ENCODE measurements at places on chromosomes 6 and 20.

GRCh38 chr6:133326584-133326983 lies 85.4 kb downstream of the EYA4 start:
- DNase-seq, result no peak

DNA sequence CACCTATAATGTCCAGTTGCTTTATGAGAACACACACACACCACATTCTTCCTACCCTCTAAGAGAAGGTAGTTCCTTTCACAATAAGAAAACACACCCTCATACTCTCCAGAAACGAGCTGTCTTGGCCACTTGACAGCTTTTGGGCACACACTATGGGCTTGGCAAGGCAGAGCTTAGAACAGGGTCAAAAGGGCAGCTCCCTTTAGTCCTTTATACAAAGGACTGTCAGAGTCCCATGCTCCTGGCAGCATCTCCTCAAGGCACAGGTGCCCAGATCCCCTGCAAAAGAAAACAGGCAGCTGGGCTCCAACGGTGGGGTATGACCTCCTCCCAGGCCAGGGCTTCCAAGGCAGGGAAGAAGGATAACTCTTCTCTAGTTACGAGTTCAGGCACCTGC lies 4.9 kb upstream of the LYRM2 start:
- DNase-seq, result no peak

DNA sequence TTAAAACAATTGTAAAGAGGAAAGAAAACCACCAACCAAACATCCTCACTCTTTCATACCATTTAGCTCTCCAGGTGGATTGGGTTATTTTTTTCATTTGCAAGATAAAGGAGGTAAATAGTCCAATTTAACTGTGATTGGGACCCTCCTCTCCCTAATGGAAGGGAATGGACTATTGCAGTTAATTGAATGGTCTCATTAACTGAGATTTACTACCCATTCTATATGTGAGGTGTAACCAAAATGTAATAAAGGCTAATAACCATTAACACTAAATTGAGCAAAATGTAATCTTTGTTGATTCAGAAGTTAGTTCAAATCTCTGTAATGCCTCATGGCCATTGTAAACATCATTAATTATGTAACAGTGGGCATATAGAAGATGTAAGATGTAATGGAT lies 105.0 kb downstream of the KLHL32 start:
- DNase-seq, result no peak

- DNase-seq, result no peak
Observed at GRCh38 chr20:35571555-35571954, 29.7 kb downstream of the ERGIC3 start.

- DNase-seq, result no peak
Observed at GRCh38 chr6:46979206-46979605, 57.5 kb upstream of the ADGRF5 start.

- DNase-seq, result no peak
Observed at GRCh38 chr6:9292975-9293374, 857.6 kb upstream of the SLC35B3 start.

GRCh38 chr6:50992232-50992631 lies 173.6 kb downstream of the TFAP2B start:
- DNase-seq, result no peak

DNA sequence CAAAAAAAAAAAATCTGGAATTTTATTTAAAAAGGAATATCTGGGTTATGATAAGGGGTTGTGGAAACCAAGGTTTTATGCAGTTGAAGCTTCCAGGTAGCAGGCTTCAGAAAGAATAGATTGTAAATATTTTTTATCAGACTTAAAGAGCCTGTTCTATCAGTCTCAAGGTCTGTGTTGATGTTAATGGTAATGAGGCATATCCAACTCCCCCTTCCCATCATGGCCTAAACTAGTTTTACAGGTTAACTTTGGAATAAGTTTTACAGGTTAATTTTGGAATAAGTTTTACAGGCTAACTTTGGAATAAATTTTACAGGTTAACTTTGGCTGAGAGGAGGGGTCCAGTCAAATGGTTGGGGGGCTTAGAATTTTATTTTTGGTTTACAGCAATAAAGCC lies 92.4 kb downstream of the CD24 start:
- DNase-seq, result no peak

GRCh38 chr20:3744806-3745685 lies 12.6 kb downstream of the HSPA12B start:
- DNase-seq, result peak; percentile 65

DNA sequence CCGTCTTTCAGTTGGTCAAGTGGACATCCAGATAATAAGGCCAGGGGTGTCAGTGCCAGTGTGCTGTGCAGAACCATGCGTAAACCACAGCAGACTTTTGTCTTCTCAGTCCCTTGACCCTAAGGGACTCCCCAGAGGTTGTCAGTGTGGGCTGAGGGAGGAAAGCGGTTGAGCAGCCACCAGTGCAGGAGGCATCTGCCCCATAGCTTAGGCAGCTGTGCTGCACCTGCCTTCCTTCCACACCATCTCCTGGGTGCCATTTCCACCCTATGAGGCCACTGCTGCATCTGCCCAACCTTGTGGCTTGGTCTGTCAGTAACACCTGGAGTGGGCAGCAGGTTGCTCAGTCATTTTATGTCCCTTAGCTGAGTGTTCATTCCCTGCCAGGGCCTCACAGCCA lies 26.0 kb downstream of the PRPF6 start:
- no peak for DNase-seq

DNA sequence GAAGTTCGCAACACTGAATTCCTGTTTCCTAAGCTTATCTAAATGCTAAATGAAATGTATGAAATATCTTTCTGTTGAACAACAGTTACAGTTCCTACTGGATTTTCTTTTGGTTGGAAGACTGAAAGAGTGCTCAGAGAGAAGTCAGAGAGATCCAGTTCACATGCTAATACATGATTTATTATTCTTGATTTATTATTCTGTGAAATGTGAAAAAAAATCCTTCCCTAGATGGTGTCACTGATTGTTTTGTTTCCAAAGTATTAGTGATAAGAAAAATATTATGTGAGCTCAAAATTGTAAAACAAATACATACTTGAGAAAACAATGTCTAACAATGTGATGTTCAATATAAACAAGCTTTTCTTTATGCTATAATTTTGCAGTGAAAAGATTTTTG lies 42.1 kb downstream of the ADGRG6 start:
- no peak for DNase-seq

GRCh38 chr6:157491571-157492232 lies 110.7 kb downstream of the ZDHHC14 start:
- no peak for DNase-seq

DNA sequence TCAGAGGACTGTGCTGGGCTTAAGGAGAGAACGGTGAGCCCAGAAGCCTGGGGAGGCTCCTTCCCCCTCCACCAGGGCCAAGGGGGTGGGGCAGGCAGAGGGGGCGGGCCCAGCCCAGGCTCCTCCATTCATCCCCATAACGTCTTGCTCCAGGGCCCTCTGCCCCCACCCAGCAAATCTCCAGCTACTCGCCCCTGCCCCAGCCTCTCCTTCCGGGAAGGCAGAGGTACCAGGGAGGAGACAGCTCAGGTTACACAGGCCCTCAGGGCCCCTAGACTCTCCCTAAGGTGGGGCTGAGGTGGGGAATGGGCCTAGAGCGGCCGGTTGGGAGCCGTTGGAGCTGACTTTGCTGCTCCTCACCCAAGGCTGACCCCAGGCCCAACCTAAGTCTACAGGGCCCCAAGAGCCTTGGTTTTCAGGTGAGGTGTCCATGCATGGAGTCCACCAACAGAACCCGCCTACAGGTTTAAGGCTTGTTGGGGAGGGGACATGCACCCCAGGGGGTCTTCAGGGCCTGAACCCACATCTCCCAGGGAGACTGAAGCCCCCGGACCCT lies 1.2 kb downstream of the LAMA5 start:
- peak; percentile 27 for DNase-seq

DNA sequence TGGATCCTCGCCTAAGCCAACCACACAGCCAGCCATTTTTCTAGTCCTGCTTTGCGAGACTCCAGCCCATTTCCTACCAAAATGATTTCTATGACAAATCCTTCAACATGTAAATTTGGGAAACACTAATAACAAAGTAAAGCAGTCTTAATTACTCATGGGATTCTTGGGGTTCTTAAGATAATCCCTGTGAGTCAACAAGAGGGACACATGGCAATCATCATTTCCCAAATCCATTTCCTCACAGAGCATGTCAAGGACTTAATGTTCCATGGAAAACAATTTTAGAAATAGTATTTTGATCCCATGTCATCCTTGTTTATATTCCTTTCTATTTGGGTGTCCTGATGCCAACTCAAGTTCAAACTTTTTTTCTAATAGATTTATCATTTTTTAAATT lies 322.7 kb upstream of the NOX3 start:
- DNase-seq, result no peak

DNA sequence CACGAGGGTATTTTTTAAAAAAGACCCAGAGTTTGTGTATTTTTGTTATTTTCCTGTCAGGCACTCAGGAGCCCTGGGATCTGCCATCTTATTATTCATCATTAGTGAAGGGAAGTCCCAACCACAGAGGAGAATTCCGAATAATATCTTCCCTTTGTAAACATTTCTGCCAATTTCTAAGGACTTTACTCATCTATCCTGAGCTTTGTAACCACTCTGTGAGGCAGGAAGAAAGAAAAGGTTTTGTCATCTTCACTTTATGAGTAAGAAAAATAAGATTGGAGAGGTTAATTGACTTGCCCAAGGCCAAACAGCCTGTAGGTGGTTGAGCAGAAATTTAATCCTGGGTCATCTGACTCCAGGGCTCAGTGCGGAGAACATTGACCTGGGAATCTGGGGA lies 23.0 kb upstream of the IYD start:
- no peak for DNase-seq

DNA sequence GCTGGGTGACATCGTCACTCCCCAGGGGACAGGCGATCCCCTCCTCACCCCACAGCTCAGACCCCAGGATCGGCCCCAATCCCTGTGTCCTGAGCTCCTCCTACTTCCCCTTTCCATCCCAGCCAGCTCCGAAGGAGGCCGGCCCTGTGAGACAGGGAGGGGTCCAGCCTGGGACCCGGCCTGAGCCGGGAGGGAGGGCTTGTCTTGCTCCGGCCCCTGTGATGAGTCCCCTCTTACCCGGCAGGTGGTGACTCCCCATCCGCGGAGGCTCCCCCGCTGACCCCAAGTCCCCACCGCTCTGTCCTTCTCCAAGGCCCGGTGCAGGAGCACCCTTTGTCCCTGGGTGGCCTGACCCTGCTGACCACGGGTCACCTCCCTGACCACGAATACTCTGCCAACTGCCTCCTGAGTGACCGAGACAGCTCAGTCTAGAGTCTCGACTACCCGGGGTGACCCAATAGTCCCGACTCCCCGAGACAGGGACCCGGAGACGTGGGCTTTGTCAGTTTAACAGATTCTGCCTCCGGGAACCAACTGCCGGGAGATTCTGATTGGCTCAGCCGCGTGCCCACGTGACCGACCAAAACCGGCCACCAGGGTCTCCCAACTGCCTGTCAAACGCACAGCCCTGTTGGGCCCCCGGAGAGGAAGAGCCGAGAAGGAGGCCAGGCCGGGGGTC lies 187.4 kb upstream of the PROKR2 start:
- DNase-seq, result no peak

DNA sequence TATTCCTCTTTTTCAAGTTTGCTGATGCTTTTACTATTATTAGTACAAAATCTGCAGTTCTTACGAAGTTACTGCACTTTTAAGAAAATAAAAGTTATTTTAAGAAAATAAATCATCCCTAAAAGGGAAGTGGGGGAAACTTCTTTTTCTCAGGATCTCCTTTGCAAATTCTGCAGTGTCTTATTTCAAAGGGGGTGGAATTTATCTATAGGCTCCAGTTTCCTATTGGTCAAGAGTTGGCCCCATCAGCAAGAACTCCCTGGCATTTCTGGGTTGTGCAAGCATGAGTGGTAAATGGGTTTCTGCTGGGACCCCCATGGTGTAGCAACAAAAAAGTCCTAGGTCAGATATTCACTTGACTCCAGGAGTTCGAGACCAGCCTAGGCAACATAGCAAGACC lies 136.3 kb upstream of the PRDM1 start:
- no peak for DNase-seq

GRCh38 chr6:116106146-116106545 lies 5.5 kb downstream of the NT5DC1 start:
- no peak for DNase-seq

- no peak for DNase-seq
Observed at GRCh38 chr6:17021539-17021889, 80.3 kb upstream of the STMND1 start.

GRCh38 chr6:10405513-10405900 lies 9.4 kb downstream of the TFAP2A start:
- DNase-seq, result no peak
